CD4-positive, alpha-beta T cell (primary cell): ENCODE measurements at places on chromosomes 5 and 9.
A peak's percentile ranks its signal among the peaks of the same experiment; 100 is the strongest.

DNA sequence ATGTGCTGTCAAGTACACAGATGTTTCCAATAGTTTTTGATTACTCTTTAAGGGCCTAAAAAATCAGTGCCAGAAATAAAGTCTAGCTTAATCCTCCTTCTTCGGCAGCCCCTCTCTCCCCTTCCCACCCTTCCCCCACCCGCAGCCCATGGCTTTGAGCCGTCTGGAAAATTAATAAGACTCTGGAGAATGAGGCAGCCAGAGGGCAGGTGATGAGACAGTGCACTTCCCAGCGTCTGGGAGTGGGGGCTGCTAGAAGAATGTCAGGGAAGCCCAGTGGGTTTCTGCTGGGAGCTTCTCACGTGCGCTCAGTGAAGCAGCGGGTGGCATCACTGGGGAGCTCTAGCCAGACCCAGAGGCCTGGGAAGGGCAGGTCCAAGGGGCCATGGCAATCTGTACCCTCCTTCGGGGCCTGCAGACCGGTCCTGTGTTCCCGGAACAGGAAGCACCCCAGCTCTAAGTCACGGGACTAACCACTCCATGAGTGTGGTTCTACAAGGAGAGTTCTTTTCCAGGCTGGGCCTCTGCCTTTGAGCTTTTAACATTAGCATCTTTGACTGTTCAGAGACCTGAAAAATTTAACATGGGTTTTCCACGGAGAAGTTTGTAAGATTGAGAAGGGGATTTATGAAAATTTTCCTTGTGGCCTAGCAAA is 164.8 kb upstream of the OTULINL start:
- no peak for DNase-seq

- no peak for DNase-seq
Observed at GRCh38 chr9:1979741-1980367, 35.3 kb upstream of the SMARCA2 start.

DNA sequence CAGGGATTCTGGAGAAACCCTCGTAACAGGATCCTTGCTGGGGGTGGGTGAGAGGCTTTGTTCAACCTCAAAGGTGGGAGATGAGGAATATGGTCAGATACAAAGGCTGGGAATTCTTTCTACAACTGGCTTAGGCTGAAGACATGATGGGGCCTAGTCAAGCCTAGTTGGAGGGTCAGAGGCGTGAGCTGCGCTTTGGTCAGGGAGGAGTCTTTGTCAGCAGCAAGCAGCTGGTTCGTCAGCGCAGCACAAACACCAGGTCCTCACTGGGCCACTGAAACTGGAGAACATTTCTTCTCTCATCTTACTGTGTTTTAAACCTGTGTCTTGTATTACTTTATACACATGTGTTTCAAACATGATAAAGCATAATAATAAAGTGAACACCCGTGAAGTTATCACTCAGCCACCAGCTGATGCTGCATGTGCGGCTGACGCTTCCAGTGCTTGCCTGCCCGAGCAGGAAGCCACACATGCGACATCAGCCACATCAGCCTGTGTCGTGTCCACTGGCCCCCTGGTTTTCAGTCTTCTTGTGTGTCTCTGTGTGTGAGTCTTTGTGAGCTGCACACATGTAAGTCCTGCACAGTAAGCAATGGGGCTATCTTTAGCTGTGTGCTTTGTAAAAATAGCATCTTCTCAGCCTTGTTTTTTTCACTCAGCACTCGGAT is 81.5 kb downstream of the WNK2 start:
- DNase-seq, result no peak

DNA sequence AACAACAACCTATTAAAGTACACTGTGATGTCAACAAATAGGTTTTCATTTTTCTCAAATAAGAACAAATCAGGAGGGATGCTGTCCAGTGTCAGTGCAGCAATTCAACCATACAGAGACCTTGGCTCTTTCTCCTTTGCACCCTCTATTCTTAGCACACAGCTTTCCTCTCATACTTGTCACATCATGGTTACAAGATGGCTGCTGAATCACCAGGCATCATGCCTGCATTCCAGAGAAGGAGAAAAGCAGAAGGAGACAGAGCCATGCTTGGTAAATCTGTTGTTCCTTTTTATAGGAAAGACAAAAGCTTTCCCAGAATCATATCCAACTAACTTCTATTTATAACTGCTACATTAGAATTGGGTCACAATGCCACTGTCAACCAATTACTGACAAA is 124.7 kb upstream of the VLDLR start:
- no peak for DNase-seq

GRCh38 chr5:142722896-142723295 is 37.0 kb upstream of the FGF1 start:
- no peak for DNase-seq

DNA sequence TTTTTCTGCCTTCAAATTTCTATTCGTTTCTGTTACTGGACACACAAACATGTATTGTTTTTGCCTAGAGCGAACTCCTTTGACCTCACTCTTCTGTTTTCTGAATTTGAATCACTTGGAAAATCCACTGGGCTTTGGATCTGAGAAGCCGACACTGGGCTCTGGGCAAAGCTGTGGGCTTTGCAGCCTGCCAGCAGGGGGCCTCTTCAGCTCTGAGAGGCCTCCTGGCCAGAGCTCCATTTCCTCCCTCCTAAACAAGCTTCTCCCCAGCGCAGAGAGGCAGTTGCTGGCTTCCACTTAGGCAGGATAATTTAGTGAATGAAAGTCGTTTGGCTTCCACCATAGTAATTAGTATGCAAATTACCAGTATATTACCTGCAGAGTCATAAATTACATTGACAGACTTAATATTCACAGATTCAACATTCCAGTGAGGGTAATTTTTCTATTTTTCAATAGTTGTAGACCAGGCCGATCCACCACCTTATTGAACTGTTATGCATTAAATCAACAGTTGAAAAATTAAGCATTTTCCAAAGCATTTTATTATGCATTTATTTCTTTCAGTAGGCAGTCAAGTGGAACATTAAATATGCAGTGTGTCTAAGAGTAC is 104.0 kb upstream of the ZNF366 start:
- DNase-seq, result peak; percentile 14

GRCh38 chr5:137572042-137572695 is 73.0 kb upstream of the SPOCK1 start:
- DNase-seq, result no peak

DNA sequence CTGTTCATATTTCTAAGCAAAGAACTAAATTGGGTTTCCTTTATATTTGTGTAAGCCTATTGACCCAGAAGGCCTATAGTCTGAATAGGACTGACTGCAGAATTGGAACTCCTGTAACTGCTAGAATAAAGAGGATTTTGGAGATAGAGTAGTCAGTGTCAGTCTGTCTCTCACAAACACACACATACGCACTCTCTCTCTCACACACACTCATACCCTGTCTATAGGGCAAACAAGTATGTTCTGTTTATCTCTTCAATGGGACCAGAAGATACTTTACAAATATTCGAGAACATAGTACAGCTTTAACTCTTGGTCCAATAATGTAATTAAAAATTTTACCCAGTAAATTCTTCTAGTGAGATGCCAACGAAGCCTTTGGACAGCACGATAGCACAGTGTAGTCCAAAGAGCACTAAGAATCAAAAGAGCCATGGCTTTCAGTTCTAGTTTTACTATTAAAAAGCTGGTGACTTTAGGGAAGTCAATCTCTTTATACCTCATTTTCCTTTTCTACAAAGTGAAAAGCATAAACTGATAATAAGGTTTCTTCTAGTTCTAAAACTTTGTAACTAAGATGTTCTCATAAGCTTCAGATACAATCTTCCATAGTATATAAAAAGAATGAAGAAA is 19.3 kb downstream of the ABHD17B start:
- no peak for DNase-seq

DNA sequence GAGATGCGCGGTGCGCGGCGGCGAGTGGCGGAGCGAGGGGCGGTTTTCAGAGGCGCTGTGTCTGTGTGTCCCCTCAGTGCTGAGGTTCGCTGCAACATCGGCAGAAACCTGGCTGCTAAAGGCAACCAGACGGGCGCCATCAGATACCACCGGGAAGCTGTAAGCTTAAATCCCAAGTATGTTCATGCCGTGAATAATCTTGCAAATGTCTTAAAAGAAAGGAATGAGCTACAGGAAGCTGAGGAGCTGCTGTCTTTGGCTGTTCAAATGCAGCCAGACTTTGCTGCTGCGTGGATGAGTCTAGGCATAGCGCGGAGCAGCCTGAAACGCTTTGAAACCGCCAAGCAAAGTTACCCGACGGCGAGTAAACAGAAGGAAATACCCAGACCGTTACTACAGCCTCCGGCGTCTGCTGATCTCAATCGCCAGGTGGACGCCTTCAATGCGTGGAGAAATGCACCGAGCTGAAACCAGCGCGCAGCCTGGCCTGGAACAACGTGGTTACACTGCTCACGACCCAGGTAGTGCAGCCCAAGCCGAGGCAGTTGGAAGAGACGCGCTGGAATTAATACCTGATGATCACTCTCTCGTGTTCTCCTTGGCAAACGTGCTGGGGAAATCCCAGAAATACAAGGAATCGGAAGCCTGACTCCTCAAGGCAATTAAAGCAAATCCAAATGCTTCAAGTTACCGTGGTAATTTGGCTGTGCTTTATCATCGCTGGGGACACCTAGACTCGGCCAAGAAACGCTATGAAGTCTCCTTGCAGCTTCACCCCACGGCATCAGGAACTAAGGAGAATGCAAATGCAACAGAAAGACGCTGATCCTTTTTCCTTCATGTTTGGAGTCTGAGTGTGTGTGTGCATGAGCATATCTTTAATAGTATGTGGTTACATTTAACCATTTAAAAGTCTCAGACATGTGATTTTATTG is 15.9 kb downstream of the OR2V1 start:
- no peak for DNase-seq

GRCh38 chr5:158933494-158934318 is 166.0 kb downstream of the EBF1 start:
- DNase-seq, result no peak

DNA sequence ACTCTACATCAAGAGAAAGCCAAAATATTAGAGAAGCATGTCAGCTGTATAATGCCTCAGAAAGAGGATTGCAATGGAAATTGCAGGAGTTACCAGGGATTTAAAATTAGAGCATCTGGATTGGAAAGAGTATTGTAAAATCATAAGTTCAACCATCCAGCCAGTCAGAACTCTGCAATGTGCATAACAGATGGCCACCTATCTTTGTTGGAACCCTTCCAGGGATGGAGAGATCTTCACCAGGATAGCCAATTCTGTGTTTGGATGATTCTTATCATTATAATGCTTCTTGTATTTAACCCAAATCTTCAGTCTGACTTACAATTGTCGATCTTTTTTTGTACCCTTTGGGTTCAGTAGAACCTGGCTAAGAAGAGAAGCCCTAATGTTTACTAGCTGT is 164.4 kb downstream of the TLR4 start:
- no peak for DNase-seq

DNA sequence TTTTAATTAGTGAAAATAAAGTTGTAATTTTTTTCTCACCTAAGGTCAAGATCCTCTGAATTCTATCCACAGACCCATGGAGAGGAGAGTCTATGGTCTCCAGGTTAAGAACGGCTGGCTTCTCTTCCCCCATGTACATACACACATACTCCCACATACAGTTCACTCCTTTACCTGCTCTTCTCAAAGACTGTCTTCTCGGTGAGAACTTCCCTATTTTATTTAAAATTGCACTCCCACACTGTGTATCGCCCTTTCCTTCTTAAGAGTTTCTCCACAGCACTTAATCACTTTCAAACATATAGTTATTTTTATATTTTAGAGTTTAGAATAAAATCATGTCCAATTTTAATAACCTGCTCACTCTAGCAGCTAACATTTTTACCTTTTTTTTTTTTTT is 3.6 kb upstream of the JADE2 start:
- DNase-seq, result no peak

GRCh38 chr5:98770209-98770910 is 3.1 kb upstream of the RGMB start:
- DNase-seq, result no peak

GRCh38 chr9:110745676-110746075 is 77.1 kb downstream of the MUSK start:
- DNase-seq, result no peak

GRCh38 chr5:143618141-143618540 is 193.8 kb upstream of the HMHB1 start:
- DNase-seq, result no peak

- DNase-seq, result no peak
Observed at GRCh38 chr5:18051953-18052352, 417.7 kb downstream of the TAF11L14 start.

GRCh38 chr5:139262742-139263445 is 30.6 kb upstream of the MATR3 start:
- DNase-seq, result peak; percentile 36

DNA sequence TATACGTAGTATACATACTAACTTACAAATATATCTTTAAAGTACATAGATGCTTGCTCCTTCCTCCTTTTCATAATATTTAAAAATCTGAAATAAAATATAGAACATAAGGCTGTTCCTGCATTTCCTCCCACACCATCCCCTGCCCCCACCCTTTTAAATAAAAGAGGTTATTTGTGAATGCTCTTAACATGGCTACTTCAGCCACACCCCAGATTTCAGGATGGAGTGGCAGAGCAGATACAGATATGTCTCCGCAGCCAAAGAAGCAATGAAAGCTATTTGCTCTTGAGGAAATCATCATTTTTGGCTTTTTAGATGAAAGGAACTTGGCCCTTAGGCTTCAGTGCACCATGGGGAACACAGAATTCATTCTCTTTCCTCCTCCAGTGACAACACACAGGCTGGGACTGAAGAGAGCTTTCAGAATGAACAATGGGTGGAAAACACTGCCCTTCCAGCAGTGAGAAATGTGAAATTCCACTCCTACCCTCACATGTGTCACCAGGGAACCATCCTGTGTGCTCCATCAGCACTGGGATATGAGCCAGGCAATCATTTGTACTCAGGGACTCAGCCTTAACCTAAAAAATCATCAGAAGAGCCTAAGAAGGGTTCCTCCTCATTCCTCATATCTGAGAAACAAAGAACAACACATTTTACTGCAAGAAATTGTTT is 134.3 kb downstream of the PPP2R2B start:
- no peak for DNase-seq

DNA sequence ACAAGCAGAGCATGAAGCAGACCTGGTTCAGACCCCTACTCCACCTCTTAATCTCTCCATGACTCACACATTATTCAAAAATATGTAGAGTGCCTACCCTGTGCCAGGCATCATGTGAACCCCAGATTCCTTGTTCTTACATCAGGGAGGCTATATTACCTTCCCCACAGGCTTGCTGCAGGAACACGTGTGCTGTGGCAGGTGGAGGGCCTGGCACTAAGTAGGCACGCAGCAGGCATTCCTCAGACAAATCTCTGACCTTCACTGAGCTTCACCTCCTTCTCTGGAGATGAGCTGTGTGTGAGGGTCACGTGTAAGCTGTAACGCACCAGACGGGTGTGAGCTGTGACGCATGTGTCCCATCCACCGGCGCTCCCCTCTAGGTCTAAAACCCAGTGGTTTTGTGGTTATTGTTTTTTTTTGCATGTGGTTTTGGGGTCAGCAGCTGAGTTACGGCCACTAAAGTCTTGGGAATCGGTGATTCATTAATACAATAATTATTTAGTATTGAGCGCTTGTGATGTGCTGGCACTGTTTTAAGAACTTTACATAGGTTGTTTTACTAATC is 30.3 kb downstream of the ANGPTL2 start:
- no peak for DNase-seq

GRCh38 chr5:82375488-82376244 is 97.5 kb upstream of the RPS23 start:
- DNase-seq, result no peak

- DNase-seq, result no peak
Observed at GRCh38 chr9:87441251-87441650, 56.4 kb upstream of the DAPK1 start.
